ENCODE measurements at places on chromosomes 11 and 22.
A peak's percentile ranks its signal among the peaks of the same experiment; 100 is the strongest.

DNA sequence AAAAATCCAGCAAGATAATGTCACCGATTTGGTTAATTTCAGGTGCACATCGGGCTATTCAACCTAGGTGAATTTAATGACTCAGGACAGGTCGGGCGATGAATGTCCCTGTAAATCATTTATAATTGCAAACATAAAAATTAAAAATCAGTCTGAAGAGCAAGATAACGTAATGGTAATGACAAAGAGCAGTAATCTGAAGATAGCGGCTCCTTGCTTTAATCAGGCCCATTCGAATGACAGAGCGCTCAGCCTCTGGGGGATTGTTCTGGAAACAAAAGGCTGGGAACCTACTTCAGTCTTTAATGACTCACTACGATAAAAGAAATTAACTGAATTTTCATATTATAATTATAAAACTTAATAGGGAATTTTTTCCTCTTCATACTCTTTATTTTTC lies 61.3 kb downstream of the RCN1 start:
- DNase-seq = no peak

GRCh38 chr11:45964911-45965389 lies 42.5 kb downstream of the LARGE2 start:
- peak; percentile 60 for DNase-seq

GRCh38 chr11:69353696-69354544 lies 60.0 kb downstream of the MYEOV start:
- no peak for DNase-seq

DNA sequence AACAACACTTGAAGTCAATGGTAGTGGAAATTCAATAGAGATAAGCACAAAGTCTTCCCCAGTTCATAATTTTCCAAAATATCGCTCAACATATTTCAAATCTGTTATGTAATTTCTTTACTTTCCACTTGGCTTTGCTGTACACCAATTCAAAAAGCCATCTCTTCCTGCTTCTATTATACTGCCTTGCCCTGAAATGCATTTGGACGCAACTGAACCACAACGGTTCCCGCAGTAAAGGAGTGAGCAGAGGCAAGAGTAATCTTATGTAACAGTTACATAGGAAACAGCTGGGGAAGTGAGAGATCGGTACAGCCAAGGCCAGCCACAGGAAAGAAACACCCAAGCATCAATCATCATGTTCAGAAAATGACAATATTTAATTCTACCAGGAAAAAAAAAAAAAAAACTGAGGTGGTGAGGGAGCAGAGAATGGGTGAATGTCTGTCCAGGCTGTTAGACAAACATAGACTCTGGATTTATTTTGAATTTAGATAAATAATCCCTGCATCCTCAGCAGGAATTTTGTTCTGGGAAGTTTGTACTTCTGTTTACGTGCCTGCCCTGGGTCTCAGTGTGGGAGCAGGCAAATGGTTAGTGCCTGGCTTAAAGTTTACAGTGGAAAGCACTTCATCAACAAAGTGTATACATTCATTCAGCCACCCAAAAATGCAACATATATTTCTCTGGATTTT lies 392.2 kb downstream of the ETS1 start:
- DNase-seq = no peak

DNA sequence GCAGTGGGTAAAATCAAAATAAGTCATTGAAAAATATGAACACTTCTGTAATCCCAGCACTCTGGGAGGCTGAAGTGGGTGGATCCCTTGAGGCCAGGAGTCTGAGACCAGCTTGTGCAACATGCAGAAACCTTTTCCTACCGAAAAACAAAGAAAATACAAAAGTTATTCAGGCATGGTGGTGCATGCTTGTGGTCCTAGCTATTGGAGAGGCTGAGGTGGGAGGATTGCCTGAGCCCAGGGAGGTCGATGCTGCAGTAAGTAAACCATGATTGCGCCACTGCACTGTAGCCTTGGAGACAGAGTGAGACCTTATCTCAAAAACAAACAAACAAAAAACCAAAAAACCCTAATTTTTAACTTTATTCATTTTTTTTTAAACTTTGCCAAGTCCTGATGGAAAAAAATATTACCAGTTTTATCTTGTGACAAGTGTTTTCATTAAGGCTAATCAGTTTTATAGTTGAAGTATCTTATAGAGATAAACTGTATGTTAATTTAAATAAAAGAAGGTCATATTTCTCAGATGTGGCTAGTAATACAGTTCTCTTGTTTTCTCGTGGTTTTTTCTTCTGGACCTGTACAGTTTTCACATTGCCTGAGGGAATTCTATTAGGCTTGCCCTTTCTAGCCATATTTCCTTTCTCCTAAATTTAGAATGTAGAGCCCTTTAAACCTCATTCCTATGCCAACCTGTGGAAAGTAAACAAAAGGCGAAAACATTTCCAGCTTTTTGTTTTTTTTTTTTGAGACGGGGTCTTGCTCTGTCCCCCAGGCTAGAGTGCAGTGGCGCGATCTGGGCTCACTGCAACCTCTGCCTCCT lies 9.4 kb downstream of the HIPK3 start:
- no peak for DNase-seq

DNA sequence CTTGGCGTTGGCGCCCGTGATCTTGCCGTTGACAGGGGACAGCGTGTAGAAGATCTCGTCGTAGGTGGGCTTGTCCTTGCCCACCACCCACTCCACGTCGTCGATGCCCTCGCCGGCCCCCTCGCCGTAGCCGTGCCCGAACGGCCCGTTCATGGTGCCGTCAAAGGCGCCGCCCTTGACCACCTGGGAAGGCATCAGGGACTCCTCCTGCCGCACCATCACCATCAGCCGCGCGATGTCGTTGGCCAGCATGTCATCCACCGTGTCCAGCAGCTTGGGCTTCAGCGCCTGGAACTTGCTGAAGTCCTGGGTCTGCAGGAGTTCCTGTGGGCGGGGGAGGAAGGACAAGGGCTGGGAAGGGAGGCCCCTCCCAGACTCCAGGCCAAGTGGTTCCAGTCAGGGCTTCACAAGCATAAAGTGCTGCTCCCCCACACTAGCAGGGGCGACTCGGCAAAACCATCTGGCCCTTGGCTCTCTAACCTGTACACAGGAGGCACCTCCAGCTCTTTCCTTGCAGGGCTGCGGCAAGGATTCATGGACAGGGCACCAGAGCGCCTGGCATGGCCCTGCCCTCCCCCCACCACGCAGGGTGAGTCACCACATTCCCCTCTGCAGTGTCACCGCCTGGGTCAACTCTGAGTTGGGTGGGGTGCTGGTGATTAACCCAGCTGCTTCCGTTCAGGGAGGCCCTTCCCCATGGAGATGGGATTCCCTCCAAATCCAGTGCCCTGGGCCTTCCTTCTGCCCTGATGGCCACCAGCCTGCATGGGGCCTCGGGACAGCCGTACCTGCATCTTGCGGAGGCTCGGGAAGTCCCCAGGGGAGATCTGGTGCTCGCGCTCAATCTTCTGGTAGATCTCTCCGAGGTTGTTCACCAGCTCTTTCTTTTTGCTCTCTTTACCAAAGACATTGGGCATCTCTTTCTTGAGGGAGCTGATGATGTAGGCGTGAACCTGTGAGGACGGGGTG lies 10.4 kb upstream of the CDC42BPG start:
- no peak for DNase-seq

- DNase-seq = no peak
These were observed 3.6 kb upstream of the MED15 start for GRCh38 chr22:20503816-20504215.

- DNase-seq = no peak
These were observed 226.8 kb downstream of the BLID start for GRCh38 chr11:121889186-121889585.

- no peak for DNase-seq
These were observed 201.9 kb upstream of the UBASH3B start for GRCh38 chr11:122453586-122453985.

- no peak for DNase-seq
These were observed 76.5 kb downstream of the C11orf91 start for GRCh38 chr11:33624083-33624482.

- DNase-seq = no peak
These were observed 8.1 kb downstream of the SCARF2 start for GRCh38 chr22:20429254-20430100.

- DNase-seq = no peak
These were observed 1.6 kb upstream of the RPS19BP1 start for GRCh38 chr22:39534092-39534506.

DNA sequence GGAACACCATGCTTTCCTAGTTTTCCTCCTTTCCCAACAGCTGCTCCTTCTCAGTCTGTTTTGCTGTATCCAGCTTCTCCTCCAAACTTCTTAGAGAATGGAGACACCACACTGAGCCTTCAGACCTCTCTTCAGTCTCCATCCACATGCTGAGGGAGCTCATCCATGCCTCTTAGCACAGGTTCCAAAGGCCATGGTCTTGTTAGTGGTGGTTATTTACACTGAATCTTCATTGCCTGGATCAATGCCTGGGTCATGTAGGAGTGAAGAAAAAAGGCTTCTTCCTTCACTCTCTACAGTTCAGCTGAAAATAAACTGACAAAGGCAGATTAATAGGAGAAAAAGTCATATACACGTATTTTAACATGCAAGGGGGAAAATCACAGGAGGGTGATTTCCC lies 3.1 kb upstream of the SAA4 start:
- DNase-seq = no peak

- no peak for DNase-seq
These were observed 35.1 kb downstream of the C11orf91 start for GRCh38 chr11:33665350-33666106.

DNA sequence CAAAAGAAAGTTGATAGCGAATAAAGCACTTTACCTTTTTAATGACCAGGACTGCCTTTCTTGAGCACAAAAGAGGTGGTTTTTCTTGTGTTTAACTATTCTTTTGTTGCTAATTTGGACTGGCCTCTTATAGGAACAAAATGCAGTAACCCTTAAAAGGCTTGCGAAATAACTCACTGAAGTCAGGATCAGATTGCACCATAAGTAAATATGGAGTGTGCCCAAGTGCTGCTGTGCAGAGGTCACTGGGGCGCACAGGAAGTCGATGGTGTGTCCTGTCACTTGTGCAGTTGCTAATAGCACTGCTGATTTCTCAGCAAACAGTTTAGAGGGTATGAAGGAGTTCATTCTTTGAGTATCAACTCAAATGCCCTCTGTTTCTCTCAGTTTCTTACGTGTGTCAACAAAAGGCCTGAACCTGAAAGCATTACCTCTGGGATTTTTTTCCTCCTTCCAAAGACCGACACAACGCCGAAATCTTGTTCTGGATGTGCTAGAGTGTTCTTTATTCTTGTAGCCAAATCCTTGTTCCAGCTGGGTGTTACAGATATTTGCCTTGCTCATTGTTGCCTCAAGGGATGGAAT lies 71.3 kb downstream of the ATXN10 start:
- DNase-seq = no peak

DNA sequence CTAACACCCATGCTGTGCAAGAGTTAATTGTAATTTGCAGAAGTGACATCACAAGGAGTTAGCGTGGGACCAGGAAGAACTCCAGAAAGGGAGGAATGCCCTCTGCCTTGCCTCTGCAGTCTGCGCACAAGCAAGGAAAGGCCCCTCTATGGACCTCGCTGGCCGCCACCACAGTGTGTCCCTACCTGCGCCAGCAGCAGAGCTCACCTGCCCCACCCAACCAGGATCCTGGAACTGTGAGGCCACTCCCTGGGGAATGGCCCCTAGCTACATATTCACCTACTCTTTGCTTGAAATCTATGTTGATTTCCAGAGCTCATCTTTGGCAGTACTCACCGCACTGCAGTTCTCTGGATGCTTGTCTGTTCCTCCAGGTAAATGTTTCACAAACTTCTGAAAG lies 72.0 kb upstream of the MTNR1B start:
- no peak for DNase-seq
